ENCODE measurements at places on chromosomes 1 and 21.

DNA sequence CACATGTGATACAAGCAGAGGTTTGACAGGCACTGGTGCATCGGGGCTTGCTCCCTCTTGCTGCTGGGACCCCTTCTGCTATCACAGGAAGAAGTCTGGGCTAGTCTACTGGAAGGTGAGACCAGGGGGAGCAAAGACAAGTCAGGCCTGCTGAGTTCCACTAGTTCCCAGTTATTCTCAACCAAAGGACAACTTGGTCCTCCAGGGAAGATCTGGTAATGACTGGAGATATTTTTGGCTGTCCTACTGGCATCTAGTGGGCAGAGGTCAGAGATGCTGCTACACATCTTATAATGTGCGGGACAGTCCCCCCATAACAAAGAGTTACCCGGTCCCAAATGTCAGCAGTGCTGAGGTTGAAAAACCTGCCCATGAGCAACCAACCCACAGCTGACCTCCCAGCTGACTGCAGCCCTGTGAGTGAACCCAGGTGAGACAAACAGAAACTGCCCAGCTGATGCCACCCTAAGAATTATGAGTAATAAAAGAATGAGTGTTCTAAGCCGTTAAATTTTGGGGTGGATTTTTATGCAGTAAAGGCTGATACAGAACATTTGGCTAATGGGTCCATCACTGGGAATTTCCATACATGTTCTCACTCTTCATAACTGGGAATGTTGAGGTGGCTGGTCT lies 71.6 kb downstream of the NENF start:
- no peak for DNase-seq

- no peak for DNase-seq
These were observed 834.5 kb upstream of the ADGRL2 start for GRCh38 chr1:80966266-80966665.

DNA sequence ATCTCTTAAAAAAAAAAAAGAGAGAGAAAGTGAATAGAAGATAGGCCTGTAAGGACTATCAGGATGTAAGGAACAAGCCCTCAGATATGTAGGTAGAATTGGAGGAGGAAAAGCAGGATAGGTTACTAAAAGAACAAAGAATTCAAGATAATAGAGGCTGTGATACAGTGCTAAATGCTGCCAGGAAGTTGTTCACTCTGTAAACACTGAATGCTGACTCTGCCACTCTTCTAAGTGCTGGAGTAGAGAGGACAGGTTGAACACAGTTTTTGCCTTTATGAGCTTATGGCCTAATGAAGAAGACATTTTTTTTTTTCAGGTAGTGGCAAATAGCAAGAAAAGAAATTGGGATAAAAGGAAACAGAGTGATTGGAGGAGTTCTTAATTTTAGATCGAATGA lies 90.6 kb upstream of the ZNF678 start:
- DNase-seq = no peak

GRCh38 chr1:205662135-205662738 lies 18.1 kb downstream of the SLC45A3 start:
- no peak for DNase-seq

DNA sequence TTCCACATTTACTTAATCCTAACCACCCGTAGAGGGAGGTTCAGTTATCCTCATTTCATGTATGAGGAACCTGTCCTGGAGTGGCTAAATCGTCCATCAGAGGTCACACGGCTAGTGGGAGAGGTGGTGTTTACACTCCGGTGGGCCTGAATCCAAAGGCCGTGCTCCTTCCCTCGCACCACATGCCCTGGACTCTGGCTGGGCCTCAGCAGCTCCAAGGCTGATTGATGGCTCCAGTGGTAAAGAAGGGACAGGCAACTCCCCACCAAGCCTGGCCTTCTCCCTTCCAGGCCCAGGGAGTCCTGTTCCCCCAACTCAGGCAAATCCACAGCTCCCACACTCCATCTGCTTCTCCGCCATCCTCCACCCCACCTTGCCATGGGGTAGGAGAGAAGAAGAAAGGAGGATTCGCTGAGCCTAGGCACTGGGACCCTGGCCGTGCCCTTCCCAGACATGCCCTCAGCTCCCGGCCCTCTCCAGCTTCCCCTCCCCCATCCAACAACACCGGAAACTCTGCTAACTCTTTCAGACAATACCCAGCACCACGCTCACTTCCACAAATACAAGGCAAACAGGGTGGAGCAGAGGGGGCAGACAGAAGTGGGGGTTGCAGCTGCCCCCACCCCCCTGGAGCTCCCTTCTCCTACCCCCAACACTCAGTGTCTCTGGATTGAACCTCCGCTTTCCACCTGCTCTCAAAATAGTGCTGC lies 10.9 kb downstream of the ARHGEF2 start:
- DNase-seq = no peak

DNA sequence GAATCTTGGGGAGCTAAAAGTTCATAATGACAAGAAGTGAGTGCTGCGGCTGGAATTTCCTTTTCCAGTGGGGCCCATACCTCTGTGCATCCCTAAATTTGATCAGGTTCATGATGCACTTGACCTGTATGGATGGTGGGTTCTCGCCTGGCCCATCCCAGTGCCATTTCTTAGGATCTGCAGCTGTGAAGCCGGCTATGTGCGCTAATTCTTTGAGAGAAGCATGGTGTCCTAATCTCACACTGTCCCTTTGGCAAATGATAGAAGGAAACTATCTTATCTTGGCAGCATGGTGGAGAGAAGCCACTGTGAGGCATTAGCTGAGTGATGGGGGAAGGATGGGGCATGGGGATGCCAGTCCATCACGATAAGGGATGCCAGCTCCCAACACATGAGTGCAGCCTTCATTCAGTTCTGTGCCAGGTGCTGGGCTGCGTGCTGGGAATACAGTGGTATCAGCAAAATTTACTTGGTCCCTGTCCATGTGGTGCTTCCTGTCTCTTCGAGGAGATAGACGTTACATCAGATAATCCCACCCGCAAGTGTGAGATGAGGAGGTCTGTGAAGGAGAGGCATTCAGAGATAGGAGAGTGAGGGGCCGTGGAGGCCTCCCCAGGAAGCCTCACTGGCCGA lies 30.5 kb downstream of the STUM start:
- no peak for DNase-seq

DNA sequence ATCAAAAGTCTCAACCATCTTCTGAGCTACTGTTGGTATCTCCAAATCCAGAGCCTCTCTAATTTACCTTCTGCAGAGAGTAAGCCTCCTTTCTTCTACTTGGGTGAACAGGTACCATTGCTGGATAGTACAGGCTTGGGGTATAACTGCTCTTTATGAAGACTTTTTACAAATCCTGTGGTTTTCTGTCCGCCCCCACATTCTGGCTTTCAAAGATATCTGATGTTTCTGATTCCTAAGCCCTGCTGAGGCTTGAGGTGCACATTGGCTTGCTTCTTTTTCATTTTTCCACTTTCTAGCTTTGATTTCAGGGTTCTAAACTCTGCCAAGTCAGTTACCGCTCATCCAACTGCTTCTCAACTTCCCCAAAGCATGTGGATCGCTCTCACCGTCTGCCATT lies 37.1 kb downstream of the TENT5C start:
- DNase-seq = no peak

DNA sequence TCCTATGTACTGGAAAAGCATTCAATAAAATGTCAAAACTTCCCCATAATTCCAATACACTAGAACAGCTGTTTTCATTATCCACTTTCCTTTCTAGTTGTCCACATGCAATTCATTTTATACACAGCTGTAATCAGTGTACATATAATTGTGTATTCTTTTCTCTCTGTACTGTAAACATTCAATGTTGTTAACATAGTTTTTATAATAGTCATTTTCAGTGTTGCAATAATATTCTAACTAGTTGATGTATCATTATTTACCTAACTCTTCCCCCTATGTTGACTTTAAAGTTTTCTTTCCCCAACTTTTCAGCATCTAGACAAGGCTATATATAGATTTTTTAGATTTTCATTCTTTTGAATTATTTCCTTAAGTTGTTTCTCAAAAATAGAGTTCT lies 44.4 kb downstream of the DIPK1A start:
- no peak for DNase-seq

GRCh38 chr1:11151114-11151513 lies 38.0 kb upstream of the ANGPTL7 start:
- DNase-seq = no peak

DNA sequence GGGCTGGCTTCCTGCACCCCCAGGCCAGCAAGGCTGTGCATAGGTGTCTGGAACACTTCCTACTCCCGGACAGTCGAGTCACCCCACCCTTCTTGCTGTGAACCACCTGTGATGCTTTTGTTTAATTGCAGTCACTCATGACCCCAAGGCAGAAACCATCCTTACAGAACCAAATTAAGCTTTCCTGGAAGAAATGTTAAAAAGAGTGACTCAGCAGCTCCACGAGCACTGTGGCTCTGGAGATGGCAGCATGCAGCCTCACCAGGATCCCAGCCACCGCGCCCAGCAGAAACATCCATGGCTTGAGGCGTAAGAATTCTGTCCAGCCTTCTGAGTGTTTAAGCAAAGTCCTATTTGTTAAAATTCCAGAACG lies 28.8 kb downstream of the SNAP47 start:
- no peak for DNase-seq

DNA sequence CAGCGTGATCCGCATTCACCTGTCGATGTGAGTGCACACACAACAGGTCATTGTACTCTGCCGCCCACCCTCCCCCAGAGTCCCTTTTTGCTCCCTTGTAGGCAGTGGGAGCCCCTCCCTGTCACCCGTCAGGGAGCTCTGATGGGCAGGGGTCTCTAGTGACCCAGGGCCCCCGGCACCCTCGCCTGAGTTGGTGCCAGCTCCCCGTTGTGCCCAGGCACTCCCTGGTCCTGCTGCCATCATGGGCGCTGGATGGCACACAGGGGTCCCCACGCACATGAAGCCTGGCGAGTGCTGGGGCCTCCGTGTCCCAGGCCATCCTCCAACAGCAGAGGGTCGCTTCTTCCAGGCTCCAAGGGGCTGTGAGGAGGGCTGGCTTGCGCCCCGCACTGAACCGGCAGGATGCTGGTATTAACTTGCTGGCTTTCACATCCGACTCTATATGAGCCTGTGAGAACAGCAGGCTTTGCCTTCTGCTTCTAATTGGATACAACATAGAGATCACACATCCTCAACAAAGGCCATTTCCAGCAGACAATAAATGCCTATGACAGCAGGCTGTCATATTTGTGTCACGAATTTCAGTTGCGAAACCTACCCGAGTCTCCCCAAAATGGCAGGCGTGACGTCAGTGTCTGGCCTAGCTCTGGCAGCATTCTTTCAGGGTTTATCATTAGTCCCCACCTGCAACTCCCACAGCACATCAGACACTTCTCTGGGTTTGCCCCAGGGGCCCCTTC lies 35.4 kb downstream of the KIAA1614 start:
- no peak for DNase-seq

GRCh38 chr1:208203848-208204609 lies 40.2 kb downstream of the PLXNA2 start:
- no peak for DNase-seq

DNA sequence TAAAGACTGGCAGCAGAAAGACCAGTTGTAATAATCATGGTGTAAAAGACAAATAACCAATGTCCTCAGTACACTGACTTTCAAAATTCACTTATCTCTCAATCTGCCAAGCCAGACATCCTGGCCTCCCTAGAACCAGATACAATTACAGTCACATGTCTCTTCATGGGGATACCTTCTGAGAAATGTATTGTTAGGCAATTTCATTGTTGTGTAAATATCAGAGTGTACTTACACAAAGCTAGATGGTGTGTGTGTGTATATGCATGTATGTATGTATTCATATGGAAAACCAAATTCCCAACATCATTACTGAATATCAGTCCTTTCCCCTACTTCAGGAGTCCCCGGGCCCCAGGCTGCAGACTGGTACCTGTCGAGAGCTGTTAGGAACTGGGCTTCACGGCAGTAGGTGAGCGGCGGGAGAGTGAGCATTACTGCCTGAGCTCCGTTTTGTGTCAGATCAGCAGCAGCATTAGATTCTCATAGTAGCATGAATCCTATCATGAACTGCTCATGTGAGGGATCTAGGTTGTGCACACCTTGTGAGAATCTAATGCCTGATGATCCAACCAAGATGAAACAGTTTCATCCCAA lies 65.3 kb upstream of the ZNF326 start:
- no peak for DNase-seq

DNA sequence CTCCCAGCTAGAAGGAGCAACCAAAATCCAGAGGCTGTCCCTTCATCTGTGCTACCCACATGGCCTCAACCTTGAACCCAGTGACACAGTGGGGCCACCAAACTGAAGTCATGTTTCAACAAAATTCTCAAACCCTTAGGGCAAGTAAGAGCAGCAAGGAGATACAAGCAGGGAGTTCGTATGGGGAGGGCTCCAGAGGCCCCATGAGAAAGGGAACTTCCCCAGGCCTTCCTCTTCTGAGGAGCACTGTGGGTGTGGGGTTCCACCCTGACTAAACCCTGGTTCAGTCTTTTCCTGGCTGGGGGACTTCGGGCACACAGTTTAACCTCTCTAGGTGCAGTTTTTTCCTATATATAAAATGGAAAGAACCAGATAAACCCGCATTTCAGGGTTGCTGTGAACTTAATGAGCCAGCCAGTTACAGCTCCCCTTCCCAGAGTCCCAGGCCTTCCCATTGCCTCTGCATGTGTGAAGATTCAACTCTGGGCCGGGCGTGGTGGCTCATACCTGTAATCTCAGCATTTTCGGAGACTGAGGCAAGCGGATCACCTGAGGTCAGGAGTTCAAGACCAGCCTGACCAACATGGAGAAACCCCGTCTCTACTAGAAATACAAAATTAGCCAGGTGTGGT lies 8.0 kb upstream of the THEMIS2 start:
- DNase-seq = no peak

GRCh38 chr1:150841626-150842025 lies 33.6 kb upstream of the CTSK start:
- DNase-seq = no peak

- DNase-seq = no peak
These were observed 20.8 kb downstream of the EYA3 start for GRCh38 chr1:28067523-28068090.

- no peak for DNase-seq
These were observed 22.3 kb upstream of the RGS2 start for GRCh38 chr1:192786576-192786975.

DNA sequence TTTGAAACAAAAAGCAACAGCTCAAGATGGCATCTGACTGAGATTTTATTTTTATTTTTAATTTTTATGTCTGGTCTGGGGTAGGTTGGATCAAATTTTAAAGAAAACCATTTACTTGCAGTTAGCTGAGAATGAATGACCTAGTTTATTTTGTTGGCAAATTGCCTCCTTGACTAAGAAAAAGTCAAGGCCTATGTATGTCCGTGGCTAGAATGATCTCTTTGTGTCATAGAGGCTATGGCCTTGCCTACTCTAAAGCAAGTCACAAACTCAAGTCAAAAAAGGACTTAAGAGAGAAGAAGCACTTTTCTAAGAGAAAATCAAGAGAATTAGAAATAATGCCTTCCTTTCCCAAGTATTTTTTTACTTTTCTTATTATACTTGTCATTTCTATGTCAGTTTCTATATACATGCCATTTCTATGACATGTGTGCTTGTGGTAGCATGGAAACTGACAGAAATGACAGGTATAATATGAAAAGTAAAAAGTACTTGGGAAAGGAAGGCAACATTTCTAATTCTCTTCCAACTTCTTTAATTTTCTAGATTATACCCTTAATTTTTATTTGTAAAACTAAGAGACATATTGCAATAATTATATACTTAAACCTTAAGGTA lies 136.7 kb downstream of the CENPF start:
- DNase-seq = no peak

GRCh38 chr1:60762176-60762575 lies 320.2 kb upstream of the NFIA start:
- DNase-seq = no peak
